ENCODE measurements at places on chromosomes 13 and 19.
A peak's percentile ranks its signal among the peaks of the same experiment; 100 is the strongest.

DNA sequence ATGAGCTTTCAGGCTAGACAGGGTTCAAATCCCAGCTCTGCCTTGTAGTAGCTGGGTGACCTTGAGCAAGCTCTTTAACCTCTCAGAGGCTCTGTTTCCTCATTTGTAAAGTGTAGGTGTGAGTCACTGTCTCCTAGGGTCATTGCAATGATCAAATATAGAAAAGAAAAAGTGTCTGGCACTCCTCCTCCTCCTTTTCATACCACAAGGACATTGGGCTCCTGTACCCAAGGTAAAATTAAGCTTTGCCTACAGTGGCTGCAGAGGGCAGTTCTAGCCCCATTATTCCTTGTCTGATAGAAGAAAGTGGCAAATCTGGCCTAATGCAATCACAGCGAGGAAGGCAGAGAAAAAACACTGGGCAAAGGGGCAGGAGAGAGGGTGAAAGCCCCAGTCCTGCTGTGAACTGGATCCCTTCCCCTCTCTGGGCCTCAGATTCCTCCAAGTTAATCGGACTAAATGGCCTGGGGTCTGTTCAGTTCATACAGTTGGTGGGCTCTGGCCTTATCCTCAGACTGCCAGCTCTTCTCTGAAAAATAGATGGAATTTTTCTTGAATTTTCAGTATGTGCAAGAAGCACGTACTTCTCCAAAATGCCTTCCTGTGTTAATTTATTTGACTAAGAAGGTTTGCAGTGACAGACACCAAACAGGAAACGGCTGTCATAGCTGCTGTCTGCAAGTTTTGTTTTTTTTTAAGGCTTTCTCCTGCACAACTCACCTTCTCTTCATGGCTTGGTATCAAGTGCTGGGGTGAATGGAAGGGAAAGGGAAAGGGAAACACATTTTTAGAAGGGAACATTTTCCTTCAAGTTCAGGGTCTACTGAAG is 35.3 kb downstream of the RGCC start:
- DNase-seq, result no peak

GRCh38 chr19:49651029-49651819 is 9.2 kb downstream of the SCAF1 start:
- DNase-seq, result no peak

DNA sequence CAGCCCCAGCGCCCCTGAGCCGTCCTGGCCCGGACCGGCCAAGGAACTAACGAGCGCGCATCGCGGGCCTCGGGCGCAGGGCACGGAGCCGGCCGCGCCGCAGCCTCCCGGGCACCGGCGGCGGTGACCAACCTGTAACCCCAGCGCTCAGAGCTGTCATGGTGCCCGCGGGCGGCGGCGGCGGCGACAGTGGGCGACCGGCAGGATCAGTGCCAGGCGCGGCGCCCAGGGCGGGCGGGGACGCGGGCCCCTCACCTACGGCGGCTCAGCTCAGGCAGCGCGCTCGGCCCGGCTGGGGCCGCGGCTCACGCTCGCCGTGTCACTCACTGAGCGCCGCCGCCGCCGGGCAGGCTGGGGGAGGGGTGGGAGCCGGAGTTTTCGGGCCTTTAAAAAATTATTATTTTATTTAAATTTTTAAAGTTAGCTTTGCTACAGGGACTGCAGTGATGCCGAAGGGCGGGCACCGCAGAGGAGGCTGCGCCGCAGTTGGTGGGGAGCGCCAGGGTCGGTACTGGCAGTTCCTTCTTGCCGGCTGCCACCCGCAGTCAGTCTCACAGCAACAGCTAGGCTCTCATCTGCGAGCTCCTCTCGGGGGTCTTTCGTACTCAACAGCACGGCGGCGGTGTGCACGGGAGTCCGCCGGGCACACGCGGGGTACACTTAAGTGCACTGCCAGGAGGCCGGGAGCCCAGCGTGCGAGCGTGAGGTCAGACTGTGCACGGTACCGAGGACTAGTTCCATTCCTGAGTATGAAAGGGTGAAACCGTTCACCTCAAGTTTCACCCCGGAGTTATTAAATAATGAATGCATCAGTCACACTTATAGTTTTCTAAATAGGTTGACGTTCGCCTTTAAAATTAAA is at the start of gene NALCN:
TSS of gene NALCN (minus strand) at position 328 of the 862 bp plus-strand sequence. CDS start 17,382 bp downstream, outside the sequence.
- DNase-seq, result peak; percentile 70

GRCh38 chr13:50685491-50685890 is 158.0 kb downstream of the DLEU7 start:
- DNase-seq, result no peak

DNA sequence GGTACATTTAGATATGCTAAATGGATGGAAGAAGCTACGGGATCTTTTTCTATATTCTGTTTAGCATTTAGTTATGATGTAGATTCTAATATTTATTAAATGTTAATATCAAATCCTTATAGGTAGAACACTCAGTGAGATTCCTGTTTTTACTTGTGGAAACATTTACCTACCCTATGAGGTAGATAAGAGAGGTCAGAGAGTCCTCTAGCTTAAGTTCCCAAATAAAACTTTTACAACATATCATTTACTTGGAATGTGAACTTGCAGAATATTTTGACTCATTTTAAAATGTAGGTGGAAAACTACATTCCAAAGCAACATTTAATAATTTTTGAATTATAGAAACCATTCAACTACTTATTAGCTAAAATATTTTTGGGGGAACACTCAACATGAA is 63.7 kb downstream of the UBL3 start:
- no peak for DNase-seq

GRCh38 chr19:34341935-34342680 is 22.9 kb upstream of the GPI start:
- DNase-seq, result no peak

GRCh38 chr19:39246951-39247669 is 1.5 kb downstream of the IFNL4 start:
- peak; percentile 79 for DNase-seq

DNA sequence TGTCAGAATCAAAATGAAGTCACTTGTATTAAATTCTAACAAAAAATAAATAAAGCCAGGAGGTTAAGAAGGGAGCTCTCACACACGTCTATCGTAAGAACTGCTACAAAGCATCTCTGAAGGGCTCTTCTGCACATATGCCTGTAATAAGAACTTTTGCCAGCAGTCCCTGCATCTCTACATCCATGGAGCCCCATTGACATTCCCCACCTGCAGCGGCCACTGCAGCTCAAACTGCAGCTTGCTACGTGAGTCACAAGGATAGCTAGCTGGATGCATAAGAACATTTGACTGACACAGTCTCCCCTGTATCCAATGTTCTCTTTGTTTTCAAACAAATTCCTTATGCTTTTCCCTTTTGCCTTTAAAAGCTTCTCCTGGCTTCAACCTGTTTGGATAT is 68.3 kb downstream of the DNAJC3 start:
- no peak for DNase-seq

- no peak for DNase-seq
These were observed 19.9 kb downstream of the TPT1 start for GRCh38 chr13:45320876-45321629.

DNA sequence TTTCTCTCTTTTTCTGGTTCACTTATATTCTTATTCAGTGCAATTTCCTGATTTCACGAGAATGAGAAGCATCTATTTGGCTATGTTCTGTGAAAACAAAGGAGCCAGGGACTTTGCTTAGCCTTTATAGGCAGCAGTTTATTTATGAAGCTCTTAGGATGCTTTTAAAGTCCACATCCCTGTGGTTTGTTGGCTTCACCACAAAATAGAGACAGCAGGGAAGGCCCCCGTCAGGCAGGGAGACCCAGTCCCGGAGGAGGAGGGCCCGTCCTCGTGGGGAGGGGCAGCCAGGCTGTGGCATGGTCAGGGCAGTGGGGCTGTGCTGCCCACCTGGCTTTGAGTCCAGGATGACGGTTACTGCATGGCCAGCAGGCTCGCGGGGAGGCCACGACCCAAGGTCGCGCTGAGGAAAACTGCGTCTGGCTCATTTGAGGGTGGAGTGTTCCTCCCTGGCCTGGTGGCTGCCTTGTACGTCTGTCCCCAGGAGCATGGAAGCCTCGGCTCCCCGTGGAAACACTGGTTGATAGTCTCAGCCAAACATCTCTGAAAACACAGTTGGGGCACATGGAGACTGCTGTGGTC is 92.7 kb downstream of the ATP11A start:
- no peak for DNase-seq

GRCh38 chr13:65343898-65344663 is 1886.1 kb downstream of the PCDH9 start:
- no peak for DNase-seq

- no peak for DNase-seq
These were observed 26.7 kb downstream of the LATS2 start for GRCh38 chr13:21034603-21035191.

- DNase-seq, result no peak
These were observed 27.6 kb downstream of the DNAJC3 start for GRCh38 chr13:95704510-95704909.

GRCh38 chr13:86976521-86977324 is 694.4 kb upstream of the SLITRK5 start:
- no peak for DNase-seq

Data from ecto neural progenitor cell (in vitro differentiated cells).